Iris pigment epithelial cell (primary cell): ENCODE measurements at places on chromosomes 7 and 10.

GRCh38 chr10:87619705-87620104 is 40.0 kb upstream of the PAPSS2 start:
- peak; percentile 80 for DNase-seq

- no peak for DNase-seq
These were observed 101.5 kb downstream of the MICALL2 start for GRCh38 chr7:1357601-1358271.

GRCh38 chr10:78619115-78619851 is 449.5 kb upstream of the ZMIZ1 start:
- DNase-seq: no peak

DNA sequence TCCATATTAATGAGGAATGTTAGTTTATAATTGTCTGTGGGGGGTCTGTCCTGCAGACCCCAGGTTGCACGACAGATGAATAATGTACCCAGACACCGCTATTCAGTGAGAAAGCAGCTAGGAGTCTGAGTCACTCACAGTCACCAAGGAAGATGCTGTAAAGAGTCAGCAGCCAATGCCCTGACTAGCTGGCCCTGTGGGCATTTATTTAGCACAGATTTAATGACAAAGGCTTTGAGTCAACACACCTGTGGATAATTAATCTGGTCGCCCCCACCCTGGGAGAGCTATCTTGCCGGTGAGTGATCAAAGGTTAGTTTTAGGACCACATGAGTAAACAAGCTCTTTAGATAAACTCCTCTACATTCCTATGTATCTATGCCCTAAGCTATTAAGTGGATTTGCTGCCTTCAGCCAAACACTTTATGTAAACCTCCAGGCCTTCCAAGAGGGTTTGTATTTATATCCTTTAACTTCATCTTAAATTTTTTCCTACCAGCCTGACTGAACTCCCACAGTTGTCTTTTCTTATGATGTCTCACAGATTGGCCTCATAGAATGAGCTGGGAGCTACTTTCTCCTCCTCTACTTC is 180.0 kb upstream of the ADCY1 start:
- no peak for DNase-seq

GRCh38 chr10:114810926-114811325 is 10.7 kb upstream of the FHIP2A start:
- no peak for DNase-seq

DNA sequence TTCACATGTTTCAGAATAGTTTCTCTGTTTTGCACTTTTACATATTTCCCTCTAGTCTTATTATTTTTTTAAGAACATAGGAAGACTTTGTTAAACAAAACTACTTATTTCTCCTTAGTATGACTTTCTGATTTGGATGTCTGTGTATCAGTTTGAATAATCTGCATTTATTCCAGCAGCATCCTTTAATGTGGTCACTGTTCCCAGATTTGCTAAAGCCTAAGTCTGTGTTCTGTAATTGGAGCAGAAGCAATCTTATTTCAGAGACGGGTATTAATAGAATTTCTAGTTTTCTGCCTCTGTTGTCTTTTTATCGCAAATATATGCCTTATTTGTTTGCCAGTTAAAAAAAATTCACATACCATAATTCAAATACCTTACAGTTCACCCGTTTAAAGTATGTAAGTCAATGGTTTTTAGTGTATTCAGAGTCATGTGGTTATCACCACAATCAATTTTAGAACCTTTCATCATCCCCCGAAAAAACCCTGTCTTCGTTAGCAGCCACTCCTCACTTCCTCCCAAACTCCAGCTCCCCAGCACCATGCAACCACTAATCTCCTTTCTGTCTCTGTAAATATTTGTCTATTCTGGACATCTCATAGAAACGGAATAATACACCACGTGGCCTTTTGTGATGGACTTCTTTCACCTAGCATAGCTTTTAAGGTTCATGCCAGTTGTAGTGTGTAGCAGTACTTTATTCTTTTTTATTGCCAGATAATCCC is 58.7 kb downstream of the INPP5F start:
- no peak for DNase-seq

DNA sequence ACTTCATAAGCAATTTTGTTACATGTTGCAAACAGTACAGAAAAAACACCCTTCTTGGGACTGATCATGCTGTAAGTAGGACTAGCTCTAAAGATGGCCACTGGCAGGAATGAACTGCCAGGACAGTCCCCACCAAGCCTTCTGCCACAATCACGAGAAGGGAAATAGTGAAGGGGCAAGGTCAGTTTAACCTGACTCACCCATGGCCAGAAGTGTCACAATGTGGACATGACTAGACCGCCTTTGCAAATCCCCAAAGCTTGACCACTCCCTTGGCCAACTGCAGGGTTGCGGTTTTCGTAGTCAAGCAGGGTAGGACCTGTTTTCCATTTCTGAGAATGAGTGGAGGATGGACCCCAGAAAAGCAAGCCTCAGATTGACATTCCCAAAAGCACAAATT is 19.4 kb upstream of the FRAT2 start:
- DNase-seq: no peak

DNA sequence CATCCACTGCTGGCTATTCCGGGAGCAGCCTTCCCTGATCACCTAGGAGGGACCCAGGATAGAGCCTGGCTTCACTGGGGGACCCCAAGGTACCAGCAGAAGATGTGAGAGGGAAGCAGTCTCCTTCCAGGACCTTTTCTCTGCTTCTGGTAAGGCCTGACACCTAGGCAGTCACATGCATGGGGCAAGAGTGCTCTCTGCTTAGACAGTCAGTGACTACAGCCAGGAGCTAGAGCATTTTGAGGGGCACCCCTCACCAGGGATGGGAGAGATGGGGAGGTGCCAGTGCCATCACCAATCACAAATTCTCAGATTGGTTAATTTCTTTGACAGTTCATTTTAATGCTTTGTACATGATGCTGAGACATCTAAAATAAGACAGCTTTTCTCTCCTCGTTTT is 13.9 kb upstream of the ADO start:
- DNase-seq: no peak

- no peak for DNase-seq
These were observed 390.7 kb downstream of the INHBA start for GRCh38 chr7:41312235-41312634.

DNA sequence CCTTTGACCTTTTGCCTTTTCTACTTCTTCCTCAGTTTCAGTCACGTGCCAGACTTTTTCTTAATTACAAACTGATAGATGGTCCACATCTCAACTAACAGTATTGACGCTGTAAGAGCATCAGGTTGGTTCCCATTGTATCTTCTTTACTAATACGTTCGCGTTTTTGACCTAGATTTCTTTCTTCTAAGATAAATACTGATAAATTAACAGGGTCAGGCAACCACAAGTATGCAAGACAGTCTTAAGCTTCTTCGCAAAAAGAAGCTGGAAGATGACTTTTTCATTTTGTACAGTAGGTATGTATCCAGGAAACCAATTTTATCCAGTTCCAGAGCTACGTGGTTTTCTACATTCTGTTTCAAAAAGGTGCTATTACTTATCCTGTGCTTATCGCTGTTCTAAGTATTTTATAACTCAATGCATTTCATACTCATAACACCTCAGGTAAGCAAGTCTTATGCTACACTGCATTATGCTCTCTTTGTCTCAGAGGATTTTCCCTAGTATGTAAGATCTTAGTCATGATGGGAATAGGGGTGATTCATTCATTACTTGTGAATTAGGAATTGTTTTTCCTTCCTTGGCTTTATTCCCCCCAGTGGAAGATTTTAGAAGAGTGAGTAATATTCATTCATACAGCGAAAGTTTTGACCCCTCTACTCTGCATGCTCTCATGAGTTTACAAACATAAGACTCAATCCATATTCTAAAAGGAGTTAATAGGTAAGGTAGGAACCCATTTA is 955 bp downstream of the DUS4L start:
- DNase-seq: peak; percentile 84

DNA sequence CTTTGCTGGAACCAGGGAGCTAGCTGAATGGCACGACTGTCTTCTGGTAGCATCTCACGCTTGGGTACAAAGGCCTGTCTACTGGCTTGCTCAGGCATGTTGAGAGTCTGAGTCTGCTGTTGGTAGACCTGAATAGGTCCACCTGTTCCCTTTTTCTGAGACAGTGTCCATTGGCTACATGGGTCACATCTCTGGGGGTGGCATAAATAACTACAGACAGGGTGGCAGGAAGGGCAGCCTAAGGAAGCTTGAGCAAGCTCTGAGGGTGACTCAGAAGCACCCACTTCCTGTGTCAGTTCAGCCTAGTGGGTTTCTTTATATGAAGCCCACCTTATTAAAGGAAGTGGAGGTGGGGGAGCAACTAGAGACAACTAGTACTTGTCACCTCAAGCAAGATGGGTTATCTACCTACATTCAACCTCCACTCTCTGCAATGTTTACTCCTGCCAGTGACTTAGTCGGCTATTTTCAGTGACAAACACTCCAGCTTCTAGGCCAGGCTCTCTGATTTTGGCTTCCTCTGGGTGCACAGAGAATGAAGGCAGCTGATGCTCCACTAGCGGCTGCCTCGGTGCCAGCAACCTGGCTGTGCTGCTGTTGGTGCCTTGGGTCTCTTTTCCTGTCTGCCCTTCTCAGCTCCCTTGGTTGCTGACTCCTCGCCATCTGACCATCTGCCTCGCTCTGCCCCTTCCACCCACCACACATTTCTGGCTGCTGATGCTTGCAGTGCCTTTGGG is 5.7 kb upstream of the ZYX start:
- no peak for DNase-seq

DNA sequence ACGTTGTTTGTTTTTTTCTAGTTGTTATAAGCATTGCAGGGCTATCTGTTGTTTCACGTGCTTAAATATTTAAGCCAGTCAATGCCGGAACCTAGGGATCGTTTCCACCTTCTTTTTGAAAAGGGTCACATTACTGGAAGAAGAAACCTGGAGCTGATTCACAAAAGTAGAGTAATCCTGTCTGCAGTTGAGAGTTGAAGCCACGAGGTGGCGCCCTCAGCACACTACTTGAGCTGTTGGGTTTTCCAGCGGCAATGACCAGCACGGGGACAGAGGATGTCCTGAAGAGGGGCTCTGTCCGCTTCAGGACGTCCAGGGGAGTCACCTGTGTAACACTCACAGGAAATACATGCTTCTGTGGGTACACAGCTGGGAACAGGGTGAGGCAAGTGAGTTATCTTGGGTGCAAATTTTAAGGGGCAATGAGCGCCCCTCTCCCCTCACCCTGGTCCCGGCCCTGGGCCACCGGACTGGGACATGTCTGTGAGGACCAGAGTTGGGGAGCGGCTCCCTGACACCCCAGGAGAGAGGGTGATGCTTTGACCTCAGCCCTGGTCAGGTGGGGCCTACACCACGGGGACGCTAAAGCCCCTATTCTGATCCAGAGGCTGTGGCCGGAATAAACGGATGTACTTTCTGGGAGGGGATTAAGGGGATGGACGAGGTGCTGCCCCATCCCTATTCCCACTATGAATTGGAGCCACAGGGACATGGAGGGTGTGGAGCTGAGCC is 26.3 kb upstream of the WDFY4 start:
- peak; percentile 49 for DNase-seq

DNA sequence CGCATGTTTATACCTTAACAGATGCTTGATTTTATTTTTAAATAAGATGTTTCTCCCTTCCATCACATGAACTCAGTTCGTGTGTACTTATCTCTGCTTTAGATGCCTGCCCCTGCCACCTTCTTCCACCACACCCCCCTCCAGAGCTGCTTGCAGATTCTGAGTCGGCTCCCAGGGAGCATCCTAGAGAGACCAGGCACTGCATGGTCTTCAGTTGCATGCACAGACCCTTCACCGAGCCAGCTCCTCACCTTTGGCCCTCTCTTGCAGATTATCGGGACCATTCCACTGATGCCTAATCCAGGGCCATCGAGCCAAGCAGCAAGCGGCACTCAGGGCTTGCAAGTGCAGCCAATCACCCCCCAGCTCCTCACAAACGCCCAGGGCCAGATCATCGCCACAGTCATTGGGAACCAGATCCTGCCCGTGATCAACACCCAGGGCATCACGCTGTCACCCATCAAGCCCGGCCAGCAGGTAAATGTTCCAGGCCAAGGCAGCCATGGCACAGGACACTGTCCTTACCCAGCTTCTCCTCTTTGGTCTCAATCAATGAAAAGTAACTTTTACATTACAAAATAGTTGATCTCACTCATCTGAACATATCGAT is 133.3 kb upstream of the YAE1 start:
- DNase-seq: no peak

DNA sequence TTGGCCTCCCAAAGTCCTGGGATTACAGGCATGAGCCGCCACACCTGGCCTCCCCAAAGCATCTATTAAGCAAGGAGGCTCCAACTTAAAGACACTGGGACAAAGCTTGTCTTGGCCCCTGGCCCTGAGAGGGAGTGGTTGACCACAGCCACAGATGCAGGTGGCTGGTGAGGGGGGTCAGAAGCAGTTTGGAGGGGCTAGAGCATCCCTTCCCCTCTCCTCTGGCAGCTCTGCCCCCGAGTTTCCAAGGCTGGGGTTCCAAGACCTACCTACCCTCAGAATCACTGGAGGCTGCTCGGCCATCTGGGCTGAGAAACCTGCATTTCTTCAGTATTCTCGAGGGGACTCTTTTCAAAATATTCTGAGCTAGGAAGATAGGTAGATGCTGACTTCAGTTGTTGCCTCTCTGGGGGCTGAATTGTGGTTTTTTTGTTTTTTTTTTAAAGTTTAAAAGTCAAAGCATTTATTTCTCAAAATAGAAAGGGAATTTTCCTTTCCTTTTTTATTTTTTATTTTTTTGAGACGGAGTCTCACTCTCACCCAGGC is 32.6 kb downstream of the DDIT4 start:
- DNase-seq: no peak

DNA sequence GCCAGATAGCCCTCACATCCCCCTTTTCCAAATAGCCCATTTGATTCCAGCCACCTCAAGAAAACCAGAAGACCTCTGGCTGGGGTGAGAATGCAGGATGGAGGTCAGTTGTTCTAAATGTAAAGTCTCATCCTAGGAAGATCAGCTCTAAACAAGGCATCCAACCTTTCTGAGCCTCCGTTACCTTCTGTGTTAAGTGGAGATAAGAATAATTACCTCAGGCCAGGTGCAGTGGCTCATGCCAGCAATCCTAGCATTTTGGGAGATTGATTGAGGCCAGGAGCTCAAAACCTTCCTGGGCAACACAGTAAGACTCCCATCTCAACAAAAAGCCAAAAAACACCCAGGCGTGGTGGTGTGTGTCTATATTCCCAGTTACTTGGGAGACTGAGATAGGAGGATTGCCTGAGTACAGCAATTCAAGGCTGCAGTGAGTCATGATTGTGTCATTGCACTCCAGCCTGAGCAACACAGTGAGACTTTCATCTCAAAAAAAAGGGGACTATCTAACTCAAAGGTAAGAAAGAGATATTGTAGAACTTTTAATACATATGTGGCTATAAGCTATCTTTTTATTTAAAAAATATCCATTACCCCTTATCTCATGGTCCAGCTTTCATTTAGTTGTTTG is 43.5 kb downstream of the PRTFDC1 start:
- DNase-seq: peak; percentile 86

DNA sequence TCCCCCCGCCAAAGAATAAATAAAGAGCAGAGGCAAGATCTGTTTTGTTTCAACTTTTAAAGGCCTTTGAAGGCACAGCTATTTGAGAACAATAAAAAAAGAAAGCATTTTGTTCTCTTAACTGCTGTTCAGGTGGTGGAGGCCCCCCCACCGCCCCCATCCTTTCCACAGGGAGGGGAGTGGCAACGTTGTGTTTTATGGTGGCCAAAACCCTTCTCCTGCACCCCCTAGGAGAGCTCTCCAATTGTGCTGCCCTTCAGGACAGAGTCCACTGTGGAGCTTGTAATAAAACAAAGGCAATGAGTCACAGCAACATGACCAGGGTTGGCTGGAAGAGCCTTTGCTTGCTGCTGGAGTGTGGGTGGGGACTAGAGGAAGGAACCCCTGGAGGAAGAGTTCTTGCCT is 987.9 kb downstream of the KCNMA1 start:
- DNase-seq: peak; percentile 41
